ENCODE measurements at places on chromosomes 2 and 18.
A peak's percentile ranks its signal among the peaks of the same experiment; 100 is the strongest.

- DNase-seq = no peak
These were observed 83.4 kb downstream of the SLC25A12 start for GRCh38 chr2:171810422-171811244.

GRCh38 chr2:173815772-173816171, 149.4 kb downstream of the SP3 start:
- DNase-seq = peak; percentile 5

DNA sequence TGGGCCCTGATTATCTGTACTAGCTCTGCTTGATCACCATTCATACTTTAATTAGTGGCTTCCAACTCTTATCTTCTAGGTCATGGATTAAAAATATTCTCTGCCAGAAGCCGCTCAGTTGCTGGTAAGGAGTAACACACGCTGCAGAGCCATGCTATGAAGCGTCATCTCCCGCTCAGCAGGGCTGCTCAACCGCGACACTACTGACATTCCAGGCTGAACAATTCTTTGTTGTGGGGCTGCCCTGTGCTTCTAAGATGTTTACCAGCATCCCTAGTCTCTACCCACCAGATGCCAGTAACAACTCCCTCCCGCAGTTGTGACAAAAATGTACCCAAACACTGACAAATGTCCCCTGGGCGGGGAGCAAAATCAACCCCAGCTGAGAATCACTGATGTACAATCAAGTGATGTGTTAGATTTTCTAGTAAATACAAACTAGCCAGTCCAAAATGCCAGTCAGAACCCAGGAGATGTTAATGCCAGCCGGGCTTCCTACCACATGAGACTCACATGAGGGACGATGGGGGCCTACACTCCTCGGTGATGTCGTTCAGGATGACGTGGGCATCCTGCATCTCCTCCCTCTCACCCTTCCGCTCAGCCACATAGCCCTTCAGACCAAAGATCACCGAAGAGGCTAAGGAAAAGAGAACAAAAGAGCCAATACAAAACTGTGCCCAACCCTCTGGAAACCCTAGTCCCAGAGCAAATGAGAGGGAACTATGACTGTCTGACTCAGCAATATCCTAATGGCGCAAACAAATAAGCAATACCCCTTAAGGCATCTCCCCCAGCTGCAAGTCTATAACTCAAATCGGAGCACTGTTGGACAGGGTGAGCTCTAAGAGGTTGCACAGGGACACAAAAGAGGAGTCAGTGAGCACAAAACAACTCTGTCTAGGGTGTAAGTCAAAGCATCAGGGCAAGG, 15.6 kb downstream of the ILKAP start:
- no peak for DNase-seq

DNA sequence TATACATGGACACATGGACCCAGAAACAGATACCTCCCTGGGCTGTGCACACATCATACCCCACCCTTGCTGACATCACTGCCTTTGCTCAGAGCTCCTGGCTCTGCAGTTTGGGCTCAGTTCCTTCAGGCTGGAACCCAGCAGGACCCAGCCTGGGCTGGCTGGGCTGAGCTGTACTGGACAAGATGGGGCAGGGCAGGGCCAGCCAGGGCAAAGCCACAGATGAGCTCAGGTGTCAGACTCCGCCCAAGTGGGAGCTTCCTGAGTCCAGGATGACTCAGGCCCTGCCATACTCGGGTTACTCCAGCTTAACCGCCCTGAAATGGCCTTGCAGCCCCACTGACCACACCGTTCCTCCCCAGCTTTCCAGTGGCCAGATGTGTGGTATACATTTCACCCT, 284.9 kb downstream of the OSR1 start:
- DNase-seq = peak; percentile 98

- no peak for DNase-seq
These were observed 223.7 kb downstream of the SLC4A10 start for GRCh38 chr2:161847910-161848309.

GRCh38 chr2:241901500-241902351, 32.2 kb downstream of the RTP5 start:
- peak; percentile 42 for DNase-seq

- peak; percentile 55 for DNase-seq
These were observed 30.1 kb upstream of the ZNF516 start for GRCh38 chr18:76524900-76525698.

DNA sequence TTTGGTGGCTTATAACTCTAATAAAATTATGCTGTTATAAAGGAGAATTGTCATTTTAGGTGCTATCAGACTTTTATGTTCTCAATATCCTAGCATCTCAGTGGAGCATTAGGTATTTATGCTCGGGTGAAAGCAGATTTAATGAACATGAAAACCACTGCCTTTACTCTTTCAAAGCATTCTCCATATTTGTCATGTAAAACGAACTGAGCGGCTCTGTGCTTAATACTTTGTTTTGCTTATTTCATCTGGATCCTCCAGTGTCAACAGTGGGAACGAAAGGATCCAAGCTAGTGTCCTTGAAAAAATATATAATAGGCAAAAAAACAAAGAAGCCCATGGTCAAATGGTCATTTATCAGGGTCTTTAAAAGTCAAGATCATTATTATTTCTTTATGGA, 53.5 kb downstream of the THSD7B start:
- DNase-seq = no peak

All from bronchial epithelial cell (primary cell).